ENCODE measurements at places on chromosomes 16 and 17. TPM values are rescaled to one million over a fixed set of nuclear protein-coding genes. Genes with fewer than 3 reads are reported as not detected.

The RND2 gene
- 3.3 TPM for polyA plus RNA-seq

The SSTR5 gene
- 0.29 TPM for polyA plus RNA-seq

The TBC1D3K gene
- not detected for polyA plus RNA-seq

The WNT3 gene
- 1.4 TPM for polyA plus RNA-seq

The GPS2 gene
- polyA plus RNA-seq, result 115 TPM

Measured in left renal cortex interstitium (tissue), 4 donors.